ENCODE measurements at places on chromosomes 5 and 9. TPM values are rescaled to one million over a fixed set of nuclear protein-coding genes. Genes with fewer than 3 reads are reported as not detected.

DNA sequence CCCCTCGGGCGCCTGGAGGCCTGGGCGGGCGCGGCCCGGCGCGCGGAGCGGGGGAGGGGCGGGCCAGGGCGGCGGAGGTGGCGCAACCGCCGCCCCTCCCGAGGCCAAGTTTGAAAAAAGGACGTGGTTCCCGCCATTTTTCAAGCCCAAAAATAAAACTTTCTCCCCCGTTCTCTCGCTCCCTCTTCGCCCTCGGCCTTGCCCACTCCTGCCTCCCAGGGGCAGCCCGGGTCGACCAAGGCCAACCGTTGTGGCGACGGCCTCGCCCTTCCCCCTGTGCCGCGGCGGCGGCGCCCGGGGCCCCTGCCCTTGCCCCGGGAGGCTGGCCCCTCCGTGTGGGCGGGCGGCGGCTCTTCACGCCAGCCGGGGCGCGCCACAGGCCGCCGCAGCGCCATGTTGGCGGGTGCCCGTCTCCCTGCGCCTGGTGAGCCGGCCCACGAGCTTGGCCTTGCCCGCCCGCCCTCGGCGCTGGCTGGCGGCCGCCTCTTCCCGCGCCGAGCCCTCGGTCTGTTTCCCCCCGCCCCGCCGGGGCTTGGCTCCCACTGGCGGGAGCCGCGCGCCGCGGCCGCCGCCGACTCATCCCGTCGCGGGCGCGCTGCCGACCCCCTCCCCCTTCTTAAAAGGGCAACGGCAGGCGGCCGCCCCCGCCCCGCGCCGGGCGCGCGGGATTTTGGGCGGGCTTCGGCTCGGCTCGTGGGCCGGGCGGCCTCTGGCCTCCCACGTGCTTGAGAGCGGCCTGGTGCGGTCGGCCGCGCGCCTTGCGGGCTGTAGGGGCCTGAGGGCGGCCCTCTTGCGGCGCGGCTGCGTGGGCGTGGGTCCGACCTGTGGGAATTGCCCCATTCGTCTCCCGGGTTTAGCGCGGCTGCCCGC is 1.3 kb downstream of the ANP32B start:
- H3K4me3 ChIP-seq = peak overlapping the region; percentile 95
- 0 out of 2 replicates have a peak, but pooled peaks cover 1% of the 10 kb centered on the region for H3K4me1 ChIP-seq
- peaks cover 58% of the 10 kb centered on the region for H3K27me3 ChIP-seq
- DNase-seq = peak; percentile 68

DNA sequence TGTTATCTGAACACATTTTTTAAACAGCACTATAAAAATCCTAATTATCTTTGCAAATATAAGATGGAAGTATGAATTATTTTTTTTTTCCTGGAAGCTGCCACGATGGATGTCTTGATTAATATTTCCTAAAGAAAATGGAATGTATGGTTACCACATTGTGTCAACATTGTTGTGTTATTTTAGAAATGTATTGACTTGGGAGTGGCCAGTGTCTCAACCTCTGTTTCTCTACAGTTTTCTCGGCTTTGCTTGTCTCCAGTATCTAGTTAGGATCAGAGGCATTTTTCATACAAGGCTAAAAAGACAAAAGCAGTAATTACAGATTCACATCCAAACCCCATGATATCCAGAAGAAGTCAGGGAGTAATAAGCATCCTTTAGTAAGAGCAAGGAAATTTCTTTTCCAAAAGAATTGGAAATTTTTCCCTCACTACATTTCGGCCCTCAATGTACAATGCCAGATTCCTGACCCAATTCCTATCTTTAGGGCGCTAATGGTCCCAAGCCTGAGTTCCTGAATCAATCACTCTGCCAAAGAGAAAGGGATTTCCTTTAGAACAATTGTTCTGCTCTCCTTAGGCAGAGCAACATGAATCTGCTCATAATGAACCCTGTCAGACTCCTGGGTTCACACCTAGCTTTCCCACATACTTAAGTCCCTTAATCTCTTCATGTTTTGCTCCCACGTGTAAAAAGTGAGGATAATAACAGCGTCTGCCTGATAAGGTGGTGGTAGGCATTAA is 111.7 kb downstream of the EDIL3 start:
- H3K27me3 ChIP-seq = no peaks in the 10 kb centered on the region
- DNase-seq = no peak
- H3K36me3 ChIP-seq = no peaks in the 10 kb centered on the region

GRCh38 chr5:1930501-1930879 is 47.8 kb upstream of the IRX4 start:
- no peak for DNase-seq
- H3K27me3 ChIP-seq = peaks cover 19% of the 10 kb centered on the region

DNA sequence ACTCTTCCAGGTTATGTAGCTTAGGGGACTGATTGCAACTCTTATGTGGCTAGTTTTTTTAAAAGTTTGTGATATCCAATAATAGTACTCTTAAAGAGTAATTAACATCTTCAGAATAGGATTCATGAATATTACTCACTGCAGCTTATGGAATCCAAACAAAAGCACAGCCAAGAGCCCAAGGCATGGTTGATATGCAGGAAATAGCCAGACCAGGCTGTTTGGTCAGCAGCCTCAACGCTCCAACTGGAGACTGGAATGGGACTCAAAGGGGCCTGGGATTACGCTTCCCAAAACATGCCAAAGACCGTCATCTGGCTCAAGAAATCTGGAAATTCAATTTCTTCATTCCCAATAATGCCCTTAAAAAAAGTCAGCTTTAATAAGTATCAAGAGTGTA is 268.6 kb downstream of the SEC61B start:
- H3K36me3 ChIP-seq = no peaks in the 10 kb centered on the region
- H3K4me3 ChIP-seq = no peak overlapping the region
- no peaks in the 10 kb centered on the region for H3K27me3 ChIP-seq
- H3K27ac ChIP-seq = no peak overlapping the region

Gene SVEP1
- total RNA-seq = 0.36 TPM

DNA sequence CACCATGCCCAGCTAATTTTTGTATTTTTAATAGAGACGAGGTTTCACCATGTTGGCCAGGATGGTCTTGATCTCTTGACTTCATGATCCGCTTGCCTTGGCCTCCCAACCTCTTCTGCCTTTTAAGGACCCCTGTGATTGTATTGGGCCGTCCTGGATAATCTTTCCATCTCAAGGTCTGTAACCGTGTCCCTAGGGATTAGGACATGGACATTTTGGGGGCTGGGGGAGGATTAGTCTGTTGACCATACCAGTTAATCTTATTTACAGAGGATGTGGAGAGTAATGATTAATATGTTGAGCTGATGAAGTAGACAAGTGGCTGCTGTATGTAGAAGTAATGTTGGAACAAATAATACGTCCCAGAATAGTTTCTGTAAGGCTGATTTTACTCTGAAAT is 23.1 kb downstream of the LNPEP start:
- H3K27me3 ChIP-seq = no peaks in the 10 kb centered on the region
- no peaks in the 10 kb centered on the region for H3K4me1 ChIP-seq
- no peak overlapping the region for H3K27ac ChIP-seq
- no peak for DNase-seq
- H3K36me3 ChIP-seq = no peaks in the 10 kb centered on the region

DNA sequence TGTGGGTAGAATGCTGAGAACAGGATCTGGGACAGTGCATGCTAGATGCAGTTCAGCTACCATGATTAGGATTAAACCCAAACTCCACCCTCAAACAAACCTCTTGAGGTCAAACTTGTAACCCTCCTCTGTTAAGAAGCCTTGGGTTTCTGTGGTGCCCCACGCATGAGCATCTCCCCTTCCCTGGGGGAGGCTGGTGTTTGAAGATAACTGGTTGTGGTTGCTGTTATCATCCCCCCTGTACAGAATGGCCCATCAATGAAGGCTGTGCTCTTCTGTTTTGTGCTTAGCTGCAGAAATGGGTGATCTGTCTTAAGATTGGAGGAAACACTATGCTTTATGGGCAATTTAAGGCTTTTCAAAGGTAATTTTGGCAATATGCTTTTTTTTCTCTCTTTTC is 4.4 kb upstream of the DAB2IP start:
- no peaks in the 10 kb centered on the region for H3K27me3 ChIP-seq
- no peak for DNase-seq

Gene CARTPT
- not detected for total RNA-seq

- no peak overlapping the region for H3K27ac ChIP-seq
- no peaks in the 10 kb centered on the region for H3K4me1 ChIP-seq
- no peaks in the 10 kb centered on the region for H3K27me3 ChIP-seq
- H3K36me3 ChIP-seq = no peaks in the 10 kb centered on the region
- DNase-seq = no peak
Measured at GRCh38 chr5:88787856-88788255, 95.1 kb downstream of the MEF2C start.

- peaks cover 59% of the 10 kb centered on the region for H3K36me3 ChIP-seq
- DNase-seq = no peak
- H3K27me3 ChIP-seq = no peaks in the 10 kb centered on the region
- H3K4me1 ChIP-seq = no peaks in the 10 kb centered on the region
- peak overlapping the region; percentile 20 for H3K27ac ChIP-seq
Measured at GRCh38 chr9:35736201-35736633, 3.8 kb downstream of the CREB3 start.

Gene PRDM9
- not detected for total RNA-seq

Gene EQTN
- total RNA-seq = not detected

GRCh38 chr9:91334053-91334452 is 27.7 kb downstream of the AUH start:
- H3K36me3 ChIP-seq = no peaks in the 10 kb centered on the region
- no peaks in the 10 kb centered on the region for H3K4me1 ChIP-seq
- no peak for DNase-seq
- H3K27me3 ChIP-seq = no peaks in the 10 kb centered on the region
- H3K4me3 ChIP-seq = no peak overlapping the region

All from H1 (cell line).